ENCODE measurements at places on chromosomes 13 and 19. TPM values are rescaled to one million over a fixed set of nuclear protein-coding genes. Genes with fewer than 3 reads are reported as not detected.

Gene F7
- total RNA-seq: not detected

Gene ATXN8OS
- not detected for total RNA-seq

Gene RGL3
- 12.7 TPM for total RNA-seq

Gene URAD
- total RNA-seq: not detected

Gene ANGPTL8
- total RNA-seq: not detected

GRCh38 chr13:44759384-44760360 lies 183.5 kb upstream of the TSC22D1 start:
- DNase-seq: no peak
- no peak overlapping the region for H3K27ac ChIP-seq
- no peaks in the 10 kb centered on the region for H3K36me3 ChIP-seq
- H3K4me1 ChIP-seq: peaks cover 11% of the 10 kb centered on the region
- no peaks in the 10 kb centered on the region for H3K27me3 ChIP-seq

DNA sequence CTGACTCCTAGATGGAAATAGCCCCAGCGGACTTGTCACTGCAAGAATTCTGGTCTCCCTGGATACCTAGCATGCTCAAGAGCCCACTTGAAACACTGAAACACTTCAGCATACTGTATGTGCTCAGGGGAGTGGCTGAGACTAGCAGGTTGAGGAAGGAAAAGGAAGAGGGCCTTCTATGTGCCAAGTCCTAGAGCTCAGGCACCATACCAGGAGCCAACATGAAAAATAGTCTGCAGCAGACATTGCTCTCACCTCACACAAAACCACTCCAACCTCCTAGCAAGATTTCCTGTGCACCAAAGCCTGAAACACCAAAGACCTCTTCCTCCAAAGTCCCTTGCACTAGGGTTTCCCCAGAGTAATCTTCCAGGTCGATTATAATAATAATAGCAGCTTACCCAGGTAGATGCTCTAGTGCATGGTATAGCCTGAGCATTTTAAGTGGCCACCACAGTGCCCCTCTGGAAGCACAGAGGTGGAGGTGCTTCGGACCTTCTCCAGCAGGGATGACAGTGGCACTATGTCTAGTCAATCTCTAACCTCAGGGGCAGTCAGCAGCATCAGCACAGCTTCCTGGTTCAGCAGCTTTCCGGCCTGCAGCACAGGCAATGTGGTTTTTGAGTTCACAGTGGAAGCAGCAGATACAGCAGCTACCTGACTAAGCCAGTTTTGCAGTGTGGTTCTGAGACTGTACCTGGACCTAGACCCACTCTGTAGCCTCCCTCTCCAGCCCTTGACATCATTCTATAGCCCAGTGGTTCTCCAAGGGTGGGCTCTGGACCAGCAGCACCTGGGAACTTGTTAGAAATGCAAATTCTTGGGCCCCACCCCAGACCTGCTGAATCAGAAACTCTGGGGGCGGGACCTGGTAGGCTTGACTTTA lies 45.6 kb upstream of the UBE2L5 start:
- no peaks in the 10 kb centered on the region for H3K4me1 ChIP-seq
- DNase-seq: no peak
- no peak overlapping the region for H3K4me3 ChIP-seq
- H3K27ac ChIP-seq: no peak overlapping the region
- H3K27me3 ChIP-seq: no peaks in the 10 kb centered on the region
- H3K36me3 ChIP-seq: no peaks in the 10 kb centered on the region

DNA sequence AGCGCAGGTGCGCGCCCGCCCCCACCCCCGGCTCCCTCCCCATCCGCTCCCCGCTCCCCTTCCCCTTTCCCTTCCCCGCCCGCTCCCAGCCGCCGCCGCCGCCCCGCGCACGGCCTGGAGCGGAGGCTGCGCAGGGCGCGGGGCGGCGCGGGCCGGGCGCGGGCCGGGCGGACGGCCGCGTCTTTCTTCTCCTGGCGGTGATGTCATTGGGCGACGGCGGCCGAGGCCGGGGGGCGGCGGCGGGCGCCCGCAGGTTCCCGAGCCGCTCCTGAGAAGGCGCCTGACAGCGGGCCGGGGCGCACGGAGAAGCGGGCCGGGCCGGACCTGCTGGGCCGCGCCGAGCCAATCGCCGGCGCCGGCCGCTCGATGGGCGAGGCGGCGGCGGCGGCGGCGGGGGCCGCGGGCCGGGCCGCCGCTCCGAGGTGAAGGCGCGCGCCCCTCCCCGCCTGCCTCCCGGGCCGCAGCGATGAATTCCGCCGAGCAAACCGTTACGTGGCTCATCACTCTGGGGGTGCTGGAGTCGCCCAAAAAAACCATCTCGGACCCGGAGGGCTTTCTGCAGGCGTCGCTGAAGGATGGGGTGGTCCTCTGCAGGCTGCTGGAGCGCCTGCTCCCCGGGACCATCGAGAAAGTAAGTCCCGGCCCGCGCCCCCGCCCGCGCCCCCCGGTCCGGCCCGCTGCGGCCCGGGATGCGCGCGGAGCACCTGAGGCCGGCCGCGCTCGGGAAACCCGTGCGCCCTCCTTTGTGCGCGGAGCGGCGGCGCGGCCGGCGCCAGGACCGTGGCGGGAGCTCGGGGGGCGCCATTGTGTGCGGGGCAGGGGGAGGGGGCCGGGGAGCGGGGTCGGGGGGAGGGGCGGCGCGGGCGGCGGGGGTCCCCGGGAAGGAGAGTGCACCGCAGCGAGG lies at the start of gene ARHGEF7:
Gene ARHGEF7, plus strand, starts transcription at position 250 of the 904 bp plus-strand sequence. Its CDS starts 217 bp downstream, at position 467.
- no peaks in the 10 kb centered on the region for H3K36me3 ChIP-seq
- H3K4me1 ChIP-seq: no peaks in the 10 kb centered on the region
- no peaks in the 10 kb centered on the region for H3K27me3 ChIP-seq
- H3K27ac ChIP-seq: no peak within 1 kb of the TSS
- no peak within 1 kb of the TSS for H3K4me3 ChIP-seq

- no peak for DNase-seq
- H3K27me3 ChIP-seq: no peaks in the 10 kb centered on the region
- H3K4me3 ChIP-seq: no peak overlapping the region
- H3K4me1 ChIP-seq: no peaks in the 10 kb centered on the region
- no peak overlapping the region for H3K27ac ChIP-seq
Observed at GRCh38 chr13:36251526-36251925, 37.2 kb upstream of the SOHLH2 start.

GRCh38 chr13:95924389-95924994 lies 128.7 kb downstream of the UGGT2 start:
- H3K36me3 ChIP-seq: no peaks in the 10 kb centered on the region
- no peaks in the 10 kb centered on the region for H3K27me3 ChIP-seq
- no peaks in the 10 kb centered on the region for H3K4me1 ChIP-seq
- no peak overlapping the region for H3K4me3 ChIP-seq

DNA sequence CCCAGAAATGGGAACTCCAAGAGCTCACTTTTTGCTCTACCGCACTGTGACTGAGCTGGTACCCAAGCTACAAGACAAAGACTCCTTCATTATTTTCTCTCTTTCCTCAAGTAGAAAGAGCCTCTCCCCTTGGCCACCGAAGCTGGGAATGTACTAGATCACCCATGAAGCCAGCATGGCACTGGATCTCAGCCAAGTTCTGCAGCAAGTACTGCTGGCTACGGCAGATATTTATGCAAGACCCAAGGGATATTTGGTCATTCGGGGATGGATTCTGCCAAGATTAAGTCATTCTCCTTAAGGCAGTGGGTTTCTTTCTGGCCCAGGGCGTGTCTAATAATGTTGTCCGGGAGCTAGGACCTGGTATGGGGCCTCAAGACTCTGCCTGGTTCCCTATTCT lies 633.5 kb downstream of the SLITRK1 start:
- no peaks in the 10 kb centered on the region for H3K36me3 ChIP-seq
- H3K4me3 ChIP-seq: no peak overlapping the region
- no peaks in the 10 kb centered on the region for H3K27me3 ChIP-seq
- no peak for DNase-seq

Measured in adrenal gland (tissue), 19 donors.